Activated naive CD4-positive, alpha-beta T cell (primary cell): ENCODE measurements at places on chromosomes 4 and X.

DNA sequence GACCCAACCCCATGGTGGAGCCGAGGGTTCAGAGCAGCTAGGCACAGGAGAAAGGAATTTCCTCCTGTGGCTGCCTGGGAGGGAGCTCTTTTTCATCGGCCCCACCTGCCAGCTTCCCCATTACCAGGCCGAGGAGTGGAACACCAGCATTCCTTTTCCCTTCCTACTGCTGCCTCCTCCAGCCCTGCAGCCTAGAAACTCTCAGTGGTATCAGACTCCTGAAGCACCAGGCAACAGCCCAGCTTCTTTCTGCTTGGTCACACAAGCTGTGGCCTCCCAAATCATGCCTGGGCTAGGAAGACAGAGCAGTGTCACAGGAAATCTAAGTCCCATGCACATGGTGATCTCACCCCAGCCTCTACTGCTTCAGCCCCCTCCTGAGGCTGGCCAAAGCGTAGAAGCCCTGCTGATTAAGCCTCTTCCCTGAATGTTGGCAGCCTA, 30.1 kb downstream of the RTL5 start:
- no peak for DNase-seq

- no peak for DNase-seq
These were observed 620.9 kb upstream of the GALNT7 start for GRCh38 chr4:172547724-172548123.

DNA sequence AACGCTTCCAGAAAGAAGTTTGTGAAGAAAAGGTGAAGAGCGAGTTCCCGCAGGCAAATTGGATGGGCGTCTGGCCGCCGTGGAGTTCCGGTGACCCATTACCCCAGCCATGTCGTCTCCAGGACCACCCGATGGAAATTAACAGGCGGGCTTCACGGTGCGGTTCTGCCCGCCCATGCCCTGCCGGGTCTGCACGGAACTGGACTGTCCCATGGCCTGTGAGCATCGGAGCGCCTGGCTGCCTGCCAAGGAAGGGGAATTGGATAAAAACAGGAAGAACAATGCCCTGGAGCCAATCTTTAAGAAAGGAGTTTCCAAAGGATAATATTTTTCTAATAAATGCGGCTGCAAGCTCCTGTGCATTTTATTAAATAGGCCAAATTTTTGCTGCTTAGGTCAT, 319.8 kb upstream of the SLC7A11 start:
- no peak for DNase-seq

DNA sequence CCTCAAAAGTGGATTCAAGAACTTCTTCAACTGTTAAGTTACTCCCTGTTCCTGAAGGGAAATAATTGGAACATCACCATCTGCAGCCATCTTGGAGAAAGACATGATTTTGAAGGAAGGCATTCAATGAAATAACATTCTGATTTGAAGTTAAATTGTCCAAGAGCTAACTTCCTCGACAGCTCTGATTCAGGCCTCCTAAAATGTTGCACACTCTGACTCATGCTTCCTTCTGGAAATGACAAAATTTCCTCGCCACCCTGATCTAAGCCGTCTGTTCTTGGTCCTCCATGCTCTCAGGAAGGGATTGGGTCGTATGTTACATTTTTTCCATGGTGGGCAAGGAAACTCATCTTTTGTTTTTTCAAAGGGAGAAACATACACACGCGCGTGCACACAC, 496.9 kb upstream of the DIPK2B start:
- DNase-seq, result no peak

GRCh38 chr4:76952071-76952470, 2.5 kb downstream of the SEPTIN11 start:
- DNase-seq, result no peak

DNA sequence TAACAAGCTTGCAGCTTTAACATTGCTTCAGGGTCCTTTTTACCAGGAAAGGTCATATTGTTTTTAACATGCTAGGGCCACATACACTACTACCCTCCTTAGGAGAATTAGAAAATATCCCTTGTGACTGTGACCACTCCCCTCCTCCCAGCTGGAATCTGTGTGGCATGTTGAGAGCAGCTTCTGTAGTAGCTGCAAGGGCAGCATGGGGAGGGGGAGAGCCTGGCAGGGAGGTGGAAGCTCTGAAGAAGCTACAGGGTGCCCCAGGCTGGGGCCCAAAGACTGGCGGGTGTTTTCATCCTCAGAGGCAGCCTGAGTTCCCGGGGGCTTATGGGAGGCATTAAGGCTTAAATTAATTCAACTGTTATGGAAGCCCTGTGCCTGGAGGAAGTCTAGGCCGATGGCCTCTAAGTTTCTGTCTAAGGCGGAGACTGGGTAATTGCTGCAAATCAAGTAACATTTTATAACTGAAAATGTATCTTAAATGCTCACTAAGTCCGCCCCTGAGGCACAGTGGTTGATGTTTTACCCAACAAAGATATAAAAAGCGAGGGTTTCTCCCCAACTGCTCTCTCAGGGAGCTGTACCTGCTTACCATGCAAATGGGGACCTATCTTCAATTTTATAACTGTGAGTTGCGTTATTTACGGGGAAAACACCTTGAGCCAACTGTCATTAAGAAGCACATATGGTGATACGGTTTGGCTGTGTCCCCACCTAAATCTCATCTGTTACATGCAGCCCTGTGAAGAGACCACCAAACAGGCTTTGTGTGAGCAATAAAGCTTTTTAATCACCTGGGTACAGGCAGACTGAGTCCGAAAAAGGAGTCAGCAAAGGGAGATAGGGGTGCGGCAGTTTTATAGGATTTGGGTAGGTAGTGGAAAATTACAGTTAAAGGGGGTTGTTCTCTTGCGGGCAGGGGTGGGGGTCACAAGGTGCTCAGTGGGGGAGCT, 37.4 kb upstream of the STS start:
- DNase-seq, result no peak

DNA sequence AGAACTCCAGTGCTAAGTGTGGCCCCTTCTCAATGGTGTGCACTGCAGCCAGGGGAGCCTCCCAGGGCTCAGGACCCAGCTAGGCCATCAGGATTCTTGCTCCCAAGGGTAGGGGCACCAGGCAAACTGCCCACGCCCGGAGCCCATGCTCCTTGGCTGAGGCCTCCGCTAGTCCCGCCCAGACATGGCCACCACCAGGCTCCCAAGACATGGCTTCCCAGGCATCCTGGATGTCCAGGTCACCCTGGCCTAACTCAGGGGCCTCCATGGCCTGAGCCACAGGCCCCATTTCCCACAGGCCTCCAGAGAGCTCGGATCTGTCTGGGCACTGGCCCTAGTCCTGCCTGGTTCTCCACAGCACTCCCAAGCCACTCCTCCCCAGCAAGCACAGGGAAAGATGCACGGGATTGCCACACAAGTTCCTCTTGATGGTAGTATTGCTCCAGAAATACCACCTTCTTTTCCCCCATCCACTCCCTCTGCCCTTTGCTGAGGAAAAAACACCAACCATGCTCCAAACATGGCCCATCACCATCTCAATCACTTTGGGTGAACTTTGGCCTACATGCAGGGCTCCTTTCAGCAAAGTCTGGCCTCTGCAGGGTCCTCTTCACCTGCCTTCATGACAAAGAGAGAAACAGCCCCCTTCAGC, 274.7 kb upstream of the AGTR2 start:
- DNase-seq, result no peak

DNA sequence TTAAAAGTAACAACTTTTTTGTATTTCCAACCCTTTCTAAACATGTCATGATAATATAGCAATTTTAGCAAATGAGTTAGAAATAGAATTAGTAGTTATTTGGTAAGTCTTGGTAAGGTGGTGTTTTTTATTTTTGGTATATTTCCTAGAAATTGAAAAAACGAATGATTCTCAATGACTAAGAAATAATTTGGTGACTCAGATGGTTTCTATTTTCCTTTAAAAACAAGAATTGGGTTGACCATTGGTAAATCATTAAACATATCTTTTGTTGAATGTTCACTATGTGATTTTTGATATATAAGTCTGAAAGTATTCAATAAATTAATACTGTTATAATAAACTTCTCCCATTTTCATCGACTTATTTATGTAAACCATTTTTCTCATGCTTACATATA, 206.2 kb upstream of the BANK1 start:
- no peak for DNase-seq

- DNase-seq, result no peak
These were observed 345.3 kb downstream of the SPRY1 start for GRCh38 chr4:123741906-123742305.

- DNase-seq, result no peak
These were observed 4.5 kb upstream of the PLCXD1 start for GRCh38 chrX:276581-277201.

GRCh38 chr4:8553991-8554405, 26.2 kb upstream of the GPR78 start:
- no peak for DNase-seq

DNA sequence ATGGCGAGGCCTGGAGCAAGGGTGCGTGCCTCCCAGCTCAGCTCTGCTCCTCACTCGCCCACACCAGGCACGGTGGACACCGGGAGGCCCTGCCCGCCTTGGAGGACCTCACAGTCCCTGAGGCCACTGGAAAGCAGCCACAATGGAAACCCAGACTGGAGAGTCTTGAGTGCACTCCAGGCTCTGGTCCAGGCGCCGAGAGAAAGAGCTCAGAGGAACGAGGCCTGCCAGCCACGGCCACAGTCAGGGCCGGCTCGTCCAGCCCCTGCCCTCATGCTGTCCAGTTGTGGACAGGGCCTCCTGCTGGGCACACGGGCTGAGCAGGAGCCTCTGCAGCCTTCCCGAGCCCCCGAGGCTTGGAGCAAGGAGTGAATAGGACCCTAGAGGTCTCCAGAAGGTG, 53.3 kb upstream of the GRPEL1 start:
- DNase-seq, result no peak
